Naive thymus-derived CD8-positive, alpha-beta T cell (primary cell): ENCODE measurements at places on chromosomes 1 and 21. TPM values are rescaled to one million over a fixed set of nuclear protein-coding genes. Genes with fewer than 3 reads are reported as not detected.
A peak's percentile ranks its signal among the peaks of the same experiment; 100 is the strongest.

DNA sequence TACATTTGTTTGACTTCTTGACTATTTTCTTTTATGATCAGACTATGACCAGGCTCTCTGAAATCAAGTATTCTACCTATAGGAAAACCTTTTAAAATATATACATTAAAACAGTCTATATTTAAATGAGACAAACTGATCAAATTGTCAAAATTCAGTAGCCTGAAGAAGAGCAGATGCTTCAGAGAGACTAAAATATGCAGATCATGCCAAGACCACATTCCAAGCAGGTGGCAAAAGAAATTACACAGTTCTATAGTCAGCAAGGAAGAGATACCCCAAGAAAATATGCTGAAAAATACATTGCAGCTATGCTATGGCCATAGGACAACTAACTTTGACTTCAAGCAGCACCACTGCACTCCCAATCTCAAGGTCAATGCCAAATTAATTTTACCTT is 3.5 kb downstream of the LPGAT1 start:
- DNase-seq: no peak

The FHL3 gene
- 8.1 TPM for polyA plus RNA-seq

DNA sequence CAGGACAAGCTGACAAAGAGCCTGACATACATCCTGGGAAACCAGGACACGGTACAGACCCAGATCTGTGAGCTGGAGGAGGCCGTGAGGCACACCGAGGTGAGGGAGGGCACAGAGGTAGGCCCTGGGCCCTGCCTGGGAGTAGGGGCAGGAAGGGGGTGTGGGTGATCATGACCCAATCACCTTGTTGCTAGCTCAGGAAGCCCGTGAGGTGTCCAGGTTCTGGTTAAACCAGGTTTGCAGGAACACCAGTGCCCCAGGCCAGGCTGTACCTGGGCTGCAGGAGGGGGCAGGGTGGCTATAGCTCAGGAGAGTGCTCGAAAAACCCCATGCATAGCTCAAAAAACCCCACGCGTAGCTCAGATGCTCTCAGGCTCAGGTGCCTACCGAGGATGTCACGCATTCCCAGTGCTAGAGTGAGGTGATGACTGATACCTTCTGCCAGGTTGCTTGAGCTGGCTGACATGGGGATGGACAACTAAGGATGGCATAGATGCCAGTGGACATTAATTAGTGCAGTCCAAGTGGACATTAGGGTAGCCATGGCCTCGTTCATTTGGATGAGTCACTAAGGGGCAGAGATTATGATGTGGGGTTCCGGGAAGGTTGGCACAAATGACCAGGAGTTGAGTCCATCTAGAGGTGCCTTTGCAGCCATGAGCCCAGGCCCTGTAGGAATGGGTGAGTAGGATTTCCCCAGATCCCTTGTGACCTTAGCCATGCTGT is 3.7 kb downstream of the TRIM46 start:
- no peak for DNase-seq

The PPFIA4 gene
- not detected for polyA plus RNA-seq

DNA sequence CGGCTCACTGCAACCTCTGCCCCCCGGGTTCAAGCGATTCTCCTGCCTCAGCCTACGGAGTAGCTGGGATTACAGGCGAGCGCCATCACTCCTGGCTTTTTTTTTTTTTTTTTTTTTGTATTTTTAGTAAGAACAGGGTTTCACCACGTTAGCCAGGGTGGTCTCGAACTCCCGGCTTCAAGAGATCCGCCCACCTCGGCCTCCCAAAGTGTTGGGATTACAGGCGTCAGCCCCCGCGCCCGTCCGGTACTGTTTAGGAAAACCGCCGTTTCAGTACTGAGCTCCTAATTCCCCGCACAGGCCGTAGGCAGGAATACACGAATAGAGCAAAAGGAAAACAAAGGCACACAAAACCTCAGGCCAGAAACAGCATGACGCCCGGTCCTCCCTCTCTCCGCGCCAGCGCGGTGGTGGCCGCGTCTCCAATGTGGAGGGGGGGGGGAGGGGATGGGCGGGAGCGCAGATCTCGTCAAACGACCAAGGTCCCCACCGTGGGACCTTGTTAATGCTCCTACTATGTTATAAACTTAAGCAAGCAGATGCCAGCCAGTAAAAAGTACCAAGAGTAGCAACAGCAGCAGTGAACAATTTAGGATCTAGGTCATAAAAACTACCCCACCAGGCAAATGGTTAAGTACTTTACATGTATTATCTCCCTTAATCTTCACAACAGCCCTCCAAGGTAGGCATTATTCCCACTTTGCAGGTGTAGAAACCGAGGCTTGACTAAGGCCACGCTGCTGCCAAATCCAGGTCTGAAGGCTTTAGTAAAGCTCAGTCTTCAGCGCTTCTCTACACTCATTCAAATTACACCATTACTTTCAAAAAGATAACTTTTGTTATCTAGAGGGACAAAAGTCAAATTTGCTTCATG is 648 bp upstream of the ADAR start:
- peak; percentile 65 for DNase-seq
